Posterior cingulate gyrus (tissue), 11 donors: ENCODE measurements at places on chromosomes 7 and 10.

GRCh38 chr10:90872648-90873020, 860 bp downstream of the RPP30 start:
- DNase-seq = no peak

DNA sequence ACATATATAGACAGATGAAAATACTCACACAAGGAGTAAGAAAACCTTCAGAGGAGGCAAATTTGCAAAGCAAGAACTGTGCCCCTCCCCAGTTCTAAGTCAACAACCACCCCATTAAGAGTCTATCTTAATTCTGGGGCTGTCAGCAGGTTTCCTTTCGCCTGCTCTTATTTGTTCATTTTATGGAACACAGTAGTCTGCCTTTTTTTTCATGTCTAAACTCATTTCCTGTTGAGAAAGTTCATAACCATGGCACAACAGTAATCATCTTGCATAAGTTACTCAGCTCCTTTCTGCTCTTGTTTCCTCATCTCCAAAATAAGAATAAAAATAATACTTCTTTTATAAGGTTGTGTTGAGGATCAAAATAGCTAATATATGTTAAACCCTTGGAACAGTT, 25.8 kb upstream of the AMPH start:
- DNase-seq = no peak

GRCh38 chr7:30505174-30505697, 607 bp upstream of the GGCT start:
- no peak for DNase-seq

GRCh38 chr7:42993038-42993437, 60.9 kb downstream of the MRPL32 start:
- DNase-seq = no peak

DNA sequence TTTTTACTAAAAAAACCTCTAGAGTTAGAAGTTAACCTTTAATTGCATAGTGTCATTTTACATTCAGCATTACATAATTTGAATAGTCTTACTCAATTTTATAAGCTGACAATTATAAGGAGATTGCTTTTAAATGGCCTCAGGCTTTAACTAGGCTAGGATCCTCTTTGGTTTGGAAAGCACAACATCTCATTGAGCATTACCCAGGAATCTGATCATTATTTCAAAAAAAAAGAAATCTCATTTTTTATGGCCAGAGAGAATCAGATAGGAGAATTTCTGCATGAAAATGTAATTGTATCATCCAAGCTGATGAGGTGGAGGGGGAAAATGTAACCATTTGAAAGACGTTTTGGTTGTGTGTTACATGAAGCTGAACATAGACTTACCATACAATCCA, 324.9 kb upstream of the POT1 start:
- no peak for DNase-seq

- no peak for DNase-seq
Observed at GRCh38 chr10:100245484-100246220, 16.3 kb upstream of the CHUK start.

DNA sequence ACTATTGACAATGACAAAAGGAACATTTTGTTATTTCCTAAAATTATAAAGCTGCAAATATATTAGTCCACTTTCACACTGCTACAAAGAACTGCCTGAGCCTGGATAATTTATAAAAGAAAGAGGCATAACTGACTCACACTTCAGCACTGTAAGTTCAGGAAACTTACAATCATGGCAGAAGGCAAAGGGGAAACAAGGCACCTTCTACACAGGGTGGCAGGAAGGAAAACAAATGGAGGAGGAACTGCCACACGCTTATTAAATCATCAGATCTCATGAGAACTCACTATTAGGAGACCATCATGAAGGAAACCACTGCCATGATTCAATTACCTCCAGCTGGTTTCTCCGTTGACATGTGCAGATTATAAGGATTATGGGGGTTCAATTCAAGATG, 203.1 kb downstream of the TPK1 start:
- no peak for DNase-seq

DNA sequence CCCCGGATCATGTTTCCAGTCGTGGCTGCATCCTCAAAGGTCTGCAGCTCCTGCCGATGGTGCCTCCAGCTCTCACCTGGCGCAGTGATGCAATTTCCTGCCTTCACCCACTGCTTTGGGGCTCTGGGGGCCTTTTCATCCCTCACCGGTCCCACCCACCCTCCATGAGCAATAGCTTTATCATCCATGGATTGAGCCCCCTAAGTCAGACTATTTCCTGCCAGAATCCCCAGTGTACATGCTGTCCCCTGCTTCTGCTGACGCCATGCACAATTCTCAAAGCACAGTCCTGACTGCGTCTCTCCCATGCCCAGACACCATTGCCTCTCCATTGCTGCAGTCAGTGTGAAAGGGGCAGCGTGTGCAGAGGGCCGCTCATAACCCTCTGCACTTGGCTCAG, 49.7 kb downstream of the FAM241B start:
- no peak for DNase-seq

GRCh38 chr7:23347682-23348180, 48.6 kb downstream of the MALSU1 start:
- DNase-seq = no peak

DNA sequence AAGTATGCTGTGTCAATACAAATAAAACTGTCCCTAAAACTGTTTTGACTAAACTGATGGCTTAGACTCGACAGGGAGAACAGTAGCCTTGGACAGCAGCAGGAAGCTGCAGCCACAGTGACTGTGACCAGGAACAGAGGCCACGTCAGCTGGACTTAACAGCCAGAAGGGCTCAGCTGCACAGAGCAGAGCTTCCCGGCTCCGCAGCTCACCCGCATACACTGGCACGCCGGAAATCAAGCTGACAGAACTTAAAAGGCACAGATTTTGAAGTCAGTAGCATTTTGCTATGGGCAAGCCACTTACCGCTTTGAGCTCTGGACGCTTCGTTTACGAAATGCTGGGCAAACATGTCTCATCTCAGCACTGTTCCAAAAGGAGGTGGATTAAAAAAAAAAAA, 769.7 kb upstream of the AUTS2 start:
- no peak for DNase-seq

DNA sequence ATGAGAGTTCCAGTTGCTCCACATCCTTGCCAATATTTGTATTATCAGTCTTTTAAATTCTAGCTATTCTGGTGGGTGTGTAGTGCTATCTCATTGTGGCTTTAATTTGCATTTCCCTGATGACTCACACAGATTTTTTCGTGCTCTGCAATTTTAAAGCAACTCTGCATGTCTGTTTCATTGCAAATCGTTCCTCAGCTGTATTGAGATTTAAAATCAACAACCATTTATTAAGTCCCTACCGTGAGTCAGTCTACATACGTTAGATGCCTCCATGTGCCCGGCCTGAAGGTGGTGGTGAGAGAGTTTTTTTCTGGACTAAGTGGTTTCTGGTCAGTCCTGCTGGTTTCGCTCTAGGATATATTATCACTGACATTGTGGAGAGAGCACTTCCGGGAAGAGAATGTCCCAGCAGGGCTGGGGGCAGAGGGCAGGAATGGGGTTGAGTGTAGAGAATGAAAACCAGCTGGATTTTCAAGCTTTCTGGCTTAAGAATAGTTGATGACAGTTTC, 8.4 kb upstream of the HYCC1 start:
- DNase-seq = no peak

DNA sequence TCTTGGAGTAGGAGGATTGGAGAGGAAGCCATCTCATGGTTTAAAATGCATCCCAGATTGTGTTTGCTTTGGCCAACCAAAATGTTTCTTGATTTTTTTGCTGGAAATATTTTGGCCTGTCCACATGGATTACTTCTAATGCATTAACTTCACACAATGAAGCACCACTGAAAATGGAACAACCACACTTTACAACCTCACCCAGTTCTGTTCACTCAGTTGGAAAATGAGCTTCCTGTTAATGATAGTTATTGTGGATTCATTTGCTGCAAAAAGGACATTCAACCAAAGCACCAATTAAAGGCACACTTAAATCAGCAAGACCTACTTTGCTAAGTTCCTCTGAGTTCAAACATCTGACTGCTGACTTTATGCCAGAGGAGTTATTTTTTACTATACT, 11.3 kb upstream of the A1CF start:
- no peak for DNase-seq

DNA sequence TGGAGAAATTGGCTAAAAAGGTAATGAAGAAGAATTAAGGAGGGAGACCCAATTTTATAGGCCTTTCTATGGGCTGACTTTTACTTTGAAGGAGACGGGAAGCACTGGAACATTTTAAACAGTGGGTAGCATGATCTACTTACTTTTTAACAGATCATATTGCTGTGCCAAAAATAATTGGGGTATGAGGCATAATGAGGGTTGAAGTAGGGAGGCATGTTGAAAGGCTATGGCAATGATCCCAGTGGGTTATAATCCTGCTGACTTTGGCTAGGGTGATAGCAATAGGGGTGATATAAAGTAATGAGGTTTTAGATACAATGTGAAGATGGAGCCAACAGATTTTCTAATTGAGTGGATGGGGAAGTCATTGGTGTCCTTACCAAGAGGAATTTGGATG, 73.2 kb downstream of the GPR37 start:
- DNase-seq = no peak

DNA sequence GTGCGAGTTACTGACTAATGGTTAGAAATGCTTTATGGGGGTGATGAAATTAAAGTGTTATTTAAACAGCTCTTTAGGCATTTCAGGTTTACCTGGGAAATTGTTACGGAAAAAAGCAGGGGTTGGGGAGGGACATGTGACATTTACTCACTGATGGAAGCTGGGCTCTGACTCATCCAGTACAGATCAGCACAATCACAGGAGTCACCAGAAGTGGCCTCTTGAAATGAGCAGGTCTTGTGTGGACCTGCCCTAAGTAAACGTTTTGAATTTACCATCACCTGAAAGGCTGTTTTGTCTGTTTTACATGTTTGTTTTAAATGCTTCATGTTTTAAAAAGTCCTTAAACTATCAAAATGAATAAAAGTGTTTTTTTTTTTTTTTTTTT, 2.3 kb downstream of the GLRX3 start:
- DNase-seq = no peak

- peak; percentile 90 for DNase-seq
Observed at GRCh38 chr10:116737627-116738327, 4.6 kb downstream of the HSPA12A start.

GRCh38 chr7:158016180-158017097, 571.2 kb downstream of the PTPRN2 start:
- peak; percentile 26 for DNase-seq

GRCh38 chr7:143395187-143396149, 13.2 kb downstream of the EPHA1 start:
- DNase-seq = no peak

GRCh38 chr10:32033171-32033570, 23.1 kb downstream of the KIF5B start:
- no peak for DNase-seq

DNA sequence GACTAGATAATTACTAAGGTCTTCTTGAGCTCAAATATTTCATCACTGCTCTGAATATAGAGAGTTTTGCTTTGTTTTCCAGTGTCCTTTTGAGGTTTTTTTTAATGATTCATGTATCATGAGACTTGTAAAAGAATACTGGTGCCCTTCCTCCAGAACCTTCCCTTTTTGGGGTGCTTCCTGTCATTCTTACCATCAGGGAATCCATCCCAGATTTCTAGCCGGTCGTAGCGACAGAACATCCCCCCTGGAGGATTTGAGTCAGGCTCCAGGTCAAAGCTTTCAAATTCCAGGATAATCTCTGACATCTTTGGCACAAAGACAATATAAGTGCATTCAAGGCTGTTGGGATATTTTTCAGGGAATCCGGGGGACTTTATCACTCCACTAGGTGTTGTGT, 71.0 kb downstream of the NRP1 start:
- DNase-seq = no peak

GRCh38 chr10:51808187-51808586, 108.8 kb upstream of the CSTF2T start:
- DNase-seq = no peak

- no peak for DNase-seq
Observed at GRCh38 chr7:153696242-153696641, 356.0 kb upstream of the DPP6 start.

DNA sequence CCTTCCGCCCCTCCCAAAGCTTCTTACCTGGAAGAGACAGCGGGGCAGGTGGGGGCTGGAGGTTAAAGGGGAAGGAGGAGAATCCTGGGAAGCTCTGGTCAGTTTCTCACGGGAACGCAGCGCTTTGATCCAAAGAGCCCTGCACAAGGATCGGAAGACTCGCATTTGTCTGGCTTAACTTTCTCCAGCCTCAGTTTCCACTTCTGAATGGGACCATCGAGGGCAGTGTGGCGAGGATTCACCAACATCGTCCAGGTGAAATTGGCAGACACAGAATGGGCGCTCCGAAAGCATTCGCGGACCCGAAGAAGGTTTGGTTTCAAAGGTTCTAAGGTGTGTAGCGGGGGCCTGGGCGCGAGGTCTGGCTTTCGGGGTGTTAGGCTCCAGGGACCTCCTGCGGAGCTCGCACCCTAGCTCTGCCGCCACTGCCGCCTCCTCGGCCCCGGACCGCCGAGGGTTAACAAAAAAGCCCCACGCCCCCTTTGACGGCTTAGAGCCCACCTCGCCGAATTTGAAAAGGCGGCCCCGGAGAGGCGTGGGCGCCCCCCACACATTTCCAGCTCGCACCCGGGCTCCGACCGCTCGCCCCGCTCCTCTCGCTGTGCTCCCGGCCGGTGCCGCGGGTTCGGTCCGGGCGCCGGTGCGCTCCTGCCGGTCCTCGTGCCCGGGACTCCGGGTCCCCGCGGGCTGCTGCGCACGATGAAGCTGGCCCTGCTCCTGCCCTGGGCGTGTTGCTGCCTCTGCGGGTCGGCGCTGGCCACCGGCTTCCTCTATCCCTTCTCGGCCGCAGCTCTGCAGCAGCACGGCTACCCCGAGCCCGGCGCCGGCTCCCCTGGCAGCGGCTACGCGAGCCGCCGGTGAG, at the start of gene COL26A1:
TSS of gene COL26A1 (plus strand) at position 542 of the 862 bp plus-strand sequence. CDS start at position 700, 158 bp downstream.
- no peak for DNase-seq

DNA sequence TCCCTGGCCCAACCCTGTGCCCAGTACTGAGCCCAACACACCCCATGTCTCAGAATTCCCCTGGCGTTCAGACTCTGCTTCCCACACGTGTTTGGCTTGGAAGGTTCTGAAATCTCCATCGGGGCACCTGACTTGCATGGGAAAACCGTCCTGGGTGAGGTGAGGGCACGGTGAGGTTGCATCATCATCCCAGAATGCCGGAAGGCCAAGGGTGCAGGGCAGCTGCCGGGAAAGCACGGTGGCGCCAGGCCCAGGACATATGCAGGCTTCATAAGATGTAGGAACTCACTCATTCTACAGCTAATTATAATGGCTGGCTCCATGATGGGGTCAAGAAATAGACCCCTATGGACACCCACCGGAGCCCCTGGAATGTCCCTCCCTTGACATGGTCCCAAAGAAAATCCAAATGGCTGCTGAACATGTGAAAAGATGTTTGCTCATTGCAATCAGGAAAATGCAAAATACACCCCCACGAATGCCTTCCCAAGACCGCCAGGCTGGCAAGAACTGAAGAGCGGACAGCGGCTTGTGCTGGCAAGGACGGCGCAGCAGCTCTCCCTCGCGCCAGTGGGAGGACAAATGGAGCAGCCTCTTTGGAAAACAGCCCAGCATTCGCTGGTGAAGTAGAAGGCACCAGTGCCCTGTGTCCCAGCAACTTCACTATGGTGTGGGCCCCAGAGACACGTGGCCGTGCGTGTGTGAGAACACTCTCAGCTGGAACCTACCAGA, 2.3 kb downstream of the KNDC1 start:
- DNase-seq = peak; percentile 82

GRCh38 chr7:3559278-3559677, 258.2 kb downstream of the SDK1 start:
- no peak for DNase-seq
